ENCODE measurements at places on chromosomes 12 and 14. TPM values are rescaled to one million over a fixed set of nuclear protein-coding genes. Genes with fewer than 3 reads are reported as not detected.
A peak's percentile ranks its signal among the peaks of the same experiment; 100 is the strongest.

DNA sequence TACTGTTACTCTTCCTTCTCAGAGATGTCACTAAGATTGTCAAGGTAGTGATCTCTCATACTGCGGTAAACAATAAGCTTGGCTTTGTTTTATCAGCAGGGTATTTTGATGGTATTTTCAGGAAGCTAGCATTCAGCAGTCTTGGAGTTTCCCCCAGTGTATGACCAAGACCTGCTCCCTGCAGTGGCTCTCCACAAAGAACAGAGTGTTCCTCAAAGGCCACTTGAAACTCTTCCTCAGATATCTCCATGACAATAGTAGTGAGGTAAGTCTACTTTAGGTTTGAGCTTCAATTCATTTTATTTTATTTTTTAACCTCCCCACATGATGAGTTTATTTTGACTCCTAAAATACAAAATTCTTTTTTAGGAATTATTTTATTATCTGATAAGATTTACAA lies 74.0 kb upstream of the G2E3 start:
- peak; percentile 11 for DNase-seq

GRCh38 chr12:103868215-103868614 lies 27.2 kb upstream of the NT5DC3 start:
- DNase-seq, result no peak

GRCh38 chr12:57623811-57624390 lies 9.1 kb downstream of the B4GALNT1 start:
- peak; percentile 19 for DNase-seq

SERPINA5 gene
- 2.6 TPM for total RNA-seq

DNA sequence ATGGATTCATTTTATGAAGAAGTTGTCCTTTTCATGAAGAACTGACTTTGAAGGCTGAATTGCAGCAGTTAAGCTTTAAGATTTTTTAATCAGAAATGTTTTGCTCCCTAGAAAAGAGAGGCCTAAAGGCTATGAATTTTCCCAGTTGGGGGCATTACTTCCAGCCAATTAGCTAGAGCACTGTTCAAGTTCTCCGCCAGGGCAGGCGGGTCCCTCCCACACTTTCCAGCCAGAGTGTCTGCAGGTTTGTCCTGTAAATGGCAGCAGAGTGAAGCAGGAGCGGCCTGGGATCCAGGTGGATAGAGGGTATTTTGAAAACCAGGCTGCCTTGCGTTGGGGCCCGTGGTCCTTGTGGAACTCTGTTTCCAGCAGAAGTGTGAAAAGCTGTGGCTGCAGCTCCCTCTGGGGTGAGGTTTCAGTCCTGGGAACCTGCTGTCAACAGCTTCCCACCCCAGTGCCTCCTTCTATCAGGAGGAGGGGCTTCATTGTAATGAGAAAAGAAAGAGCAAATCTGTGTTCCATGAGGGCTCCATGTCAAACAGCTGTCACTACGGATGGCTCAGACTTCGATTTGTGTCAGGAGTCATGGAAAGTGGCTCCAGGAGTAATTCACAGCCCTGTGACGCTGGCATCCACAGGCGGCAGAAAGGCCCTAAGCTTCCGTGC lies 210.7 kb upstream of the TMEM132C start:
- peak; percentile 59 for DNase-seq

CLMN gene
- 10.5 TPM for total RNA-seq

SYNE3 gene
- 0.63 TPM for total RNA-seq

DNA sequence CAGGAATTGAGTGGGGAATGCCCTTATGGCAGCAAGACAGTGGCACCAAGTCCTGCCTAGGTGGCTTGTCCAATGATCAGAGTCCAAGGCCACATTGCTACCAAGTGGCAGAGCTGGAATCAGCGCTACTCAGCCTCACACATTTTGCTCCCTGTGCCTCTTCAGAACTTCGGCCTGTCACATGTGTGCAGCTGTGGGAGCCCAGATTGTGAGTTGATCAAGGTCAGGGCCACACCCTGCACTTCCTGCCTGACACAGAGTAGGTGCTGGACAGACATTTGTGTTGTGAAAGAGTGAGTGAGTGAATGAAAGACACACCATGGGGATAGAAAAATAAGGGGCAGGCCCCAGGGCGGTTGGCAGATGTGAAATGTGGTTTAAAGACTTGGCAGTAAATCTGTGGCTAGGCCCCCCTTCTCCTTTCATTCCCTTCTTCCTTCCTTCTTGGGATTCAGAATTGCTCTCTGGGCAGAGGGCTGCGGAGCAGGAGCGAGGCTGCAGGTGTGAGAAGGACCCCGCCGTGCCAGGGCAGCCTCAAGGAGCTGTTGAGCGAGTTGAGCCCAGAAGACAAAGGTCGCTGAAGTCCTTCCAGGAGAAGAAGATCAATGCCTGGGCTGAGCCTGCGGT lies 83.5 kb downstream of the SLC25A47 start:
- DNase-seq, result no peak

DNA sequence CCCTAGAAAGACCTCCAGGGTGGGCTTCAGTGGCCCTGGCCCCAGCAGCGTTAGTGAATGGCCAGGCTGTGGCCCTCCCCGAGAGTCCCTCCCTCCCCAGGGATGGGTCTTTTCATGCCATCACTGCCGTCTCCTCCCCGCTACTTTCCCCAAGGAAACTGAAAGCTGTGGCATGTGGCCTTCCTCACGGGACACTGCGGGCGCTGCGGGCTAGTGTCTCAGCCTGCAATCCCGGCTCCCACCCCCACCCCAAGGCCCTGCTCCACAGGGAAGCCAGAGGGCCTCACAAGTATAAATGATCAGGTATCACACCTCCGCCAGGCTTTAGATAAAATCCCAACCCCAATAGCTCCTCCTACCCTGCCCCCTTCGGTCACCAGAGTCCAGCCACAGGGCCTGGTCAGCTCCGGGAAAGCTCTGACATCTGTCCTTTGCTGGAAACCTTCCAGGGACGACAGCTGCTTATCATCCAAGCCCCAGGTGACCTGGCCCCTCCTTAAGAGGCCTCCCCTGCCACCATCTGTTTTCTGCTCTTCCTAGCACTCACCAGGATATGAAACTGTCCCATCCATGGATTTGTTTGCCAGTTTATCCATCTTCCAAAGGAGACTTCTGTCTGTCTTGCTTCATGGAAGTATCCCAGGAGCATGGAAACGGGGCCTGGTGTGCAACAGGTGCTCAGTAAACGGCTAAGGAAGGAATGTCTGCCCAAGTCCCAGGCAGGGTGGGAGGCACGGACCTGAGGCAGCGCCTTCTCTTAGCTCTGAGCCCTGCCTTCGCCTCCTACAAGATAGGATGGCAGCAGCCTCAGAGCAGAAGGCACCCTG lies 31.6 kb downstream of the CCDC85C start:
- no peak for DNase-seq

DNA sequence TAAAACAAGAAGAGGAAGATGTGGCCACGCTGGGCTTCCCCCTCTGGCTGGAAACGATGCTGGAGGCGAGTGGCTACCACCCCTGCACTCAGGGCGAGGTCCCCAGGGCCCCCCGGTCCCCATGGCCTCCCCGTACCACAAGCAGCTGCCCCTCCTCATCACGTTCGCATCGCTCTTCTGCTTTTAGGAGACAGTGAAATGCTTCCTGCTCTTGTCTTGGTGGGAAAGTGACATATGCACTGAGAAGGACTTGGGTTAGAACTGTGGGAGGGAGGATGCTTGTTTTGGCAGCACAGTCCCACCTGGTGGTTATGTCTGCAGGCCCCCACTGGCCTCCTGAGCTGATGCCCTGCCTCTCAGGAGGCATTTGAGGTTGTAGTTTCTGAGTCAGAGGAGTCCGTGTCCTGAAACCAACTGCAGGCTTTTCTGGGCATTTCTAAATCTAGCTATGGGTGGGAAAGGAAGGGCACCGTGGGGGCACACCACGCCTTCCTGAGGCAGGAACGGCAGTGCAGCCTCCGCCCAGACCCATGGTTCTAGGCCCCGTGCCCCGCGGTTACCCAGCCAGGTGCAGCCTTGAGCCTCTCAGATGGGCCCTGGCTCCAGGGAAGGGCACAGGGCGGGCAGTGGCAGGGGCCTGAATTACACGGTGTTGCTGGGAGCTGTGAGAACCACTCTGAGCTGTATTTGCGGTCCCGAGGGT lies 139.3 kb downstream of the ADGRD1 start:
- DNase-seq, result peak; percentile 49

ACADS gene
- 16.0 TPM for total RNA-seq

GRCh38 chr14:104889375-104889757 lies 24.3 kb downstream of the CEP170B start:
- DNase-seq, result peak; percentile 51

DNA sequence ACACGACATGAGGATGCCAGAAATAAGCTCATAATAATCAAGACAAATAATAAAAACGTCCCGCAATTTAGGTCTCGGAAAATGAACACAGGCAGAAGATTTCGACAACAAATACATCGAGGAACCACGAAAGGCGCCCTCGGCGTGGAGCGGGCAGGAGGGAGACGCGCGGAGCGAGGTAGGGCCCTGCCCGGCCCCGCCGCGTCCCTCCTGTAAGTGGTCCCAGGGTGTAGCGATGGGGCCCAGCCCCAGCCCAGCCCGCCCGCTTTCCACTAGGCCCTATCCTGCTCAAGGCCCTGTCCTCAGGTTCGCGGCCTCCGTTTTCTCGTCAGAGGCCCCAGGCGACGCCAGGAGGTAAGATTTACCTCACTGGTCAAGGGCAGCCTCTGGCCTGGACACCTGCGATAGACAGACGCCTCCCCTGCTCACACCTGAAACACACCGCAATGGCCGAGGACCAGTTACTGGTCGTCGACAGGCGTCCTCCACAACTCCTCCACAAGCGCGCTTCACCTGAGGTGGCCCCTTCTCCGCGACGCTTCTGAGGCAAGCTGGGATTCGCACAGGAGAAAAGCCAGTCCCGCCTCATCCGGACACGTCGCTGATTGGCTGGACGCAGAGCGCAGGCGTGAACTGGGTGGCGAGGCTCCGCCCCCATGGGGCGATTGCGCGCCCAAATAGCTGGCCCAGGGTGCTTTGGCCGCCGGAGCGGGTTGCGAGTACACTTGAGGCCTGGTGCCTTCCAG lies at the start of gene SYCP3:
TSS of gene SYCP3 (minus strand) at position 543 of the 746 bp plus-strand sequence. CDS start 1,527 bp downstream, outside the sequence.
- peak; percentile 31 for DNase-seq

GRCh38 chr14:80872645-80873044 lies 68.9 kb downstream of the CEP128 start:
- no peak for DNase-seq

NAV3 gene
- total RNA-seq, result 0.14 TPM

- no peak for DNase-seq
Measured at GRCh38 chr12:66072135-66072534, 58.4 kb downstream of the LLPH start.

FGF6 gene
- not detected for total RNA-seq

TAS2R30 gene
- 1.8 TPM for total RNA-seq

DNA sequence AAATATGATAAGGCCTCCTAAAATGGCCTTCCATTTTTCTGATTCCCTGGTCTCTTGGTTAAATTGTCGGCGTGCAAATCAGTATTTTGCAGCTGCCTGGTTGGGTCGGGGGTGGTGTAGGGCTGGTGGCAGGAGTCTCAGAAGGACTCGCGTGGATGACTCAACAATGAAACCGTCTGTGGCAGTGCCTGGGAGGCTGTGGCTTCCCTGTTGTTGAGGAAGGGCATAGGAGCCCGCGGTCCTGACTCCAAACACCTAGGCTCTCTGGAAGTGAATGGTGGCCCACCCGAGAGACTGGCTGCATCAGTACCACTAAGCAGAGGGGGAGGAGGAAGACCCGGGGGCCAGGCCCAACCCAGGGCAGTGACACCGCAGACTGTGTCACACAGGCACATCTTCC lies 207.9 kb downstream of the TTC7B start:
- DNase-seq, result no peak

GDF3 gene
- 144 TPM for total RNA-seq

GRCh38 chr14:90382491-90383125 lies 14.2 kb upstream of the CALM1 start:
- no peak for DNase-seq

GRCh38 chr14:65429757-65430156 lies 17.2 kb downstream of the FUT8 start:
- DNase-seq, result no peak
